GM23338 (cell line): ENCODE measurements at places on chromosomes 2 and 18.

DNA sequence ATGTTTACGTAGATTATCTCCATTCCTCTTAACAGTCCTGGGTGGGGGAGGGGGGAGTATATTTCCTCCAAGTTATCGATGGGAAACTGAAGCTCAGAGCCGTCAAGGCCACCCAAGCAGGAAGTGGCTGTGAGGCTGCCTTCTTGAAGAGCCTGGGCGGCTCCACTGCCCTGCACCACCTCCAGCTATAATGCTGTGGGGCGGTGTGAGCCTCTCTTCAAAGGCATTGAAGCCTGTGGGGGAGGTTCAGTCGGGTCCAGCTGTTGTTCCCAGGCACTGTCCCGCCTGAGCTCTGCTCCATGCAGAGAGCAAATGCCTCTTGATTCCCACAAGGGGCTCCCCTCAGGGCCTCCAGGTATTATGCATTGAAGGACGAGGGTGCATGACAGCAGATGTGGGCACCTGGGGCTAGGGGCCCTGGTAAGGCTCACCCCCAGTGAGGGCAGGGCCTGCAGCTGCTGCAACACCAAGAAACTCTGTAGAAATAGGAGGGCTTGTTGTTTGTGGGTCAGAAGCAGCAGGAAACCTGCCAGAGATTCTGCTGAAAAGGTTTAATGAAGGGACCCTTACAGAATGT, 29.5 kb upstream of the LAPTM4A start:
- peak; percentile 53 for DNase-seq

DNA sequence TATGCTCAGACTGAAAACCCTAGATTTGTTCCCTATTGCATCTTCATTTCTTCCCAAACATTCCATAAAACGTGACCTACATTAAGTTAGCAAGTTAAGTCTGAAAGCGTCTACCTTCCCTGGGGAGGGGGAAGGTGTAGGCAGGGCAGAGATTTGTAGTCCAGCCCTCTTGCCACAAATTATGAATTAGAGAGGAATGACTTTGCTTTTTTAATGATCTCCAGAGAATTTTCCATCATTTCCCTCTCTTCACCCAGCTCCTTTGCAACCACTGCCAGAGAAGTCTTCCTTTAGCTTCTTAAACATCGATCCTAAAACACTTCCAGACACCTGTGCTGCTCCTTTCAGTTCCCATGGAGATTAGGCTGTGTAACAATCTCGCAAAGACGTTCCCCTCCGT, 1.2 kb downstream of the C2orf76 start:
- DNase-seq = no peak

DNA sequence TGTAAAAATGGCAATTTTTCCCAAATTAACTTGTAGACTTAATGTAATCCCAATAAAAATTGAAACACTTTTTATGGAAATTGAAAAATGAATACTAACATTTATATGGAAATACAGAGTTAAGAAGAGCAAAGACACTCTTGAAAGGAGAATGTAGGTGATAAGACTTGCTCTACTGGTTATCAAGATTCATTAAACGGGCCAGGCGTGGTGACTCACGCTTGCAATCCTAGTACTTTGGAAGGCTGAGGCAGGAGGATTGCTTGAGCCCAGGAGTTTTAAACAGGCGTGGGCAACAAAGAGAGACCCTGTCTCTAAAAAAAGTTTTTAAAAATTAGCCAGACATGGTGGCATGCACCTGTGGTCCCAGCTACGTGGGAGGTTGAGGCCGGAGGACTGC, 29.5 kb upstream of the ZNF396 start:
- DNase-seq = no peak

DNA sequence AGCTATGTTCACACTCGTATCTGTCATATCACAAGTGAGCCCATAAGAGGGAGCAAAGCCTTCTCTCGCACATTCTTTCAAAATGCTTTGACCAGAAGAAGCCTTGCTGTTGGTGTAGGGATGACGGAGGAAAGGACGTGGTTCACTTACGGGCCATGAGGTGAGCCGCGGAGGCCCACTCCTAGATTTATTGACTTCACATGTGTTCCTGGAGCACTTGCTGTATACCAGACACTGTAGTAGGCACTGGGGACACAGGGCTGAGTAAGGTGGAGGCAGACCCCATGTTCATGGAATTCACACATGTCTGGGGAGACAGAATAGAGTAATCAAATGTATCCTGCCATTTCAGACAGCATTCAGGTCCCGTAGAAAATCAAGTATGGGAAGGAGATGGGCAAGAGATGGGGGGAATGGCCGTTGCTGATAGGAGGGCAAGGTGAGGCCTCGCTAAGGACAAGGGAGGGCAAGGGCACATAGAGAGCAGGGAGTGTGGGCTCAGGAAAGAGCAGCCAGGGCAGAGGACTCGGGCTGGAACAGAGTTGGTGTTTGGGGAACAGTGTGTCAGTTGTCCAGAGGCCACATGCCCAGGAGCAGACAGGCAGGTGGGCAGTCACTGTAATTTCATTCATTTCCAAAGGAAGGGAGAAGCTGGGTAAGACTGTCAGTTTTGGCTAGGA, 182.2 kb downstream of the LDLRAD4 start:
- DNase-seq = no peak

GRCh38 chr2:61679096-61679495, 140.9 kb upstream of the XPO1 start:
- no peak for DNase-seq

DNA sequence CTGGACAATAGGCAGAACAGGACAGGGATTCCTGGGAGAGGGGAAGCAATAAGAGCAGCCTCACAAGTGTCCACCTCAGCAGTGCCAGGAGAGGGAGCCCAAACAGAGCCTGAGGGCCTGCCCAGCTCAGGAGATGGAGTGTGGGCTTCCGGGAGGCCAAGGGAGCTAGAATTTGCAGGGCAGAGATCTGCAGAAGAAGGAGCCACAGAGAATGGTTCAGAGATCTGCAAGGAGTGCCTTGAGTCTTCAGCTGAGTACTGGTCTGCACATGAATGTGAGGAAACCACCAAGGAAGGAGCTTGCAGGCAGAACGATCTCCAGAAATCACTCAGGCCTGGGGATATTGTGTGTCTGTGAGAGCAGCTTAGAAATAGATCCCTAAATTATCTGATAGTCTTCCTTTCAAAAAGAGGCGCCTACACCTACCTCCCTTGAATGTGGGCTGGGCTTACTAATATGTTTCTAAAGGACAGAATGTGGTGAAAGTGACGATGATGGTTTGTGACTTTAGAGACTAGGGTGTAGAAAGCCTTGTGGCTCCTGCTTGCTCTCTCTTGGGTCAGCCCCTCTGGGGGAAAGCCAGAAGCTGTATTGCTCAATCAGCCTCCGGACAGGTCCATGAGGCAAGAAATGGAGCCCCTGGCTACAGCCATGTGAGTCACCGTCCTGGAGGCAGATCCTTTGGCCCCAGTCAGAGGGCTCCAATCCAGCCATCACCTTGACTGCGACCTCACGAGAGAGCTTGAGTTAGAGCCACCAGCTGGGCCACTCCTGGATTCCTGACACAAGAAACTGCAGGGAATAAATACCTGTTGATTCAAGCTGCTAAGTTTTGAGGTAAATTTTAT, 7.6 kb upstream of the LPIN1 start:
- DNase-seq = peak; percentile 63

GRCh38 chr2:153519257-153519875, 40.8 kb upstream of the RPRM start:
- DNase-seq = peak; percentile 64
